T-helper 1 cell (primary cell): ENCODE measurements at places on chromosomes 7 and 10.

- no peak for DNase-seq
Observed at GRCh38 chr7:155455132-155455693, 2.7 kb upstream of the EN2 start.

DNA sequence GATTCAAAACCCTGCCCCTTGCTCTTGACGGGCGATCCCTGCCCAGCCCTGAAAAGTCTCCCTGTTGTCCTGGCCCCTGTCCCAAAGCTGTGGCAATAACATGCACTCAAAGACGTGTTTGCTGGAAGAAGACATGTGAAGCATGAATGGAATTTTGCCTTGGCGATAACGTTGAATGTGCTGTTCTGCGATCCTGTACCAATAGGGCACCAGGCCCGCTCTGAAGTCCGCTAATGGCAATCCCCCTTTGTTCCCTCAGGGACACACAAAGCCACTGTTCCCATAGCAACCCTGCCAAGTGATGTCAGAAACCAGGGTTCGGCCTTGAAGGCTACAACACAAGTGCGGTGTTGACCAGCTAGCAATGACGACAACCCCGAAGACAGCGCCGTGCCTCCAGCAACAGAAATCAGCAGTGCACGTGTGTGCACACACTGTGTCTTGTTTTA lies 284.6 kb downstream of the KLF6 start:
- no peak for DNase-seq

DNA sequence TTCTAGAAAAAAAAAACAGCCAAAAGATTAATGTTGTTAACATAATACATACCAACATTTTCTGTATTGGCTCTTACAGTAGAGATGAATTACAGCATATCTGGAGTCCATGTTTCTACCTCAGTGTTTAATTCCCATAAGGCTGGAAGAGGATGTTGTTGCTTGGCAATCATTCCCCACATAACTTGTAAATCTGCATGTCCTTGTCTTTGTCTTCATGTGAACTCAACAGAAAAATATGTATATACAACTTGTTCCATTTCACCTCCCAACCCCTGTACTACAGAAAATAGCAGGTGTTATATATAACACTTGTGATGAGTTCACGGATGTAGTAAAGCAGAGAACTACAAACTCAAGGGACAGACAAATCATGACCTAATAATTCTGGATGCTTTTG lies 160.9 kb upstream of the SEMA3C start:
- DNase-seq = no peak

DNA sequence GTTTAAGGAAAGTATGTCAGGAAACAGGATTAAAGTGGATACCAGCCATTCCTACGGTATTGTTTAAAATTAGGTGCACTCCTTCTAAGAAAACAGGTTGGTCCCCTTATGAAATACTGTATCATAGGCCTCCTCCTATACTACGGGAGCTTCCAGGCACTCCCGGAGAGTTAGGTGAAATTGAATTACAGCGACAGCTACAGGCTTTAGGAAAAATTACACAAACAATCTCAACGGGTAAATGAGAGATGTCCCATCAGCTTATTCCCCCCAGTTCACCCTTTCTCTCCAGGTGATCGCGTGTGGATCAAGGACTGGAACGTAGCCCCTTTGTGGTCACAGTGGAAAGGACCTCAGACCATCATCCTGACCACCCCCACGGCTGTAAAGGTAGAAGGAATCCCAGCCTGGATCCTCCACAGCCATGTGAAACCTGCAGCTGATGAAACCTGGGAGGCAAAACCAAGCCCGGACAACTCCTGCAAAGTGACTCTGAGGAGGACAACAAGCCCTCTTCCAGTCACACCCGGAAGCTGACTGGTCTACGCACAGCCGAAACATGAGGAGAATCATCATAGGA lies 25.1 kb upstream of the GHITM start:
- DNase-seq = no peak

DNA sequence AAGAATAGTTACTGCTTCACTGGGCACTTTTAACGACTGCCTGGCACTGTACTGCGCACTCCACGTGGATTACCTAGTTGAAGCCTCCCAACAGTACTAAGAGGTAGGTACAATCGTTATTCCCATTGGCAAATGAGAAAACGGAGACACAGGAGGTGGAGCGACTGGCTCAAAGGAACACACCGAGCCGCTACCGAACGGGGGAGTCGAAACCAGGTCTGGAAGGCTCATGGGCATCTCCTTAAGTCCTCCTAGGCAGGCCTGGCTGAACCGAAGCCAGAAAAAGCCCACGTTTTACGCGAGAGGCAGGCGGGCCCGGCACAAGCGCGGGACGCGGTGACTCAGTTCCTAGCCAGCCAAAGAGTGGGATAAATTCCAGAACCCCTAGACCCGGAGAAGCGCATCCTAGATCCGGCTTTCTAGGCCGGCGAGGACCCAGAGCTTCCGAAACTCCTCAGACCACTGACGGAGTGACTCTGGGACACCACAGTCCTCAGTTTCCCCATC lies 472 bp downstream of the PDAP1 start:
- peak; percentile 29 for DNase-seq
